HS-27A (cell line): ENCODE measurements at places on chromosomes 12 and 14.

DNA sequence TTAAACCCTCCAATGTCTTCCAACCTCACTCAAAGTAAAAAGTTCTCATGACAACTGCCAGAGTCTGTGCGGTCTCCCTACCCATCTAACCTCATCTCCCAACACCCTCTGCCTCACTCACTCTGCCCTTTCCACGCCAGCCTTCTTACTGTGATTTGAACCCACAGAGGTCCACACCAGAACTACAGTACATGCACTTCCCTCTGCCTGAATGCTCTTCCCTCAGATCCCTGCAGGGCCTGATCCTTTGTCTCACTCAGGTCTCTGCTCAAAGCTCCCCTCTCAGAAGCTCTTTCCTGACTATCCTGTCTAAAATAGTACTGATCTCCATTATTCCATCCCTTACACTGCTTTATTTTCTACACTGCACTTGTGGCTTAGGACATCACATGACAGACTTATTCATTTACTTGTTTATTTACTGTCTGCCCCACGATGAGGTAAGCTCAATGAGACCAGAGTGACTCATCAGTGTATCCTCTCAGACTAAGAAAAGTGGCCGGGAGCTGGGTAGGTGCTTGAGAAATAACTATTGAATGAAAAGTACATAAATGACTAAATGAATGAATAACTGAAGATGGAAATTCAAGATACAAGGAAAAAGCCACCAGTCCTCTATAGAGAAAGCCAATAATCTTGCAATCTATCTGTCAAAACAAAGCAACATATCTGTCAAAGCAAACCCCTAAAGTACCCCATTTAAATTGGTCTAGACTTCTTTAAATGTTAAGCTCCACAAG lies 17.1 kb downstream of the POMT2 start:
- no peak for DNase-seq

DNA sequence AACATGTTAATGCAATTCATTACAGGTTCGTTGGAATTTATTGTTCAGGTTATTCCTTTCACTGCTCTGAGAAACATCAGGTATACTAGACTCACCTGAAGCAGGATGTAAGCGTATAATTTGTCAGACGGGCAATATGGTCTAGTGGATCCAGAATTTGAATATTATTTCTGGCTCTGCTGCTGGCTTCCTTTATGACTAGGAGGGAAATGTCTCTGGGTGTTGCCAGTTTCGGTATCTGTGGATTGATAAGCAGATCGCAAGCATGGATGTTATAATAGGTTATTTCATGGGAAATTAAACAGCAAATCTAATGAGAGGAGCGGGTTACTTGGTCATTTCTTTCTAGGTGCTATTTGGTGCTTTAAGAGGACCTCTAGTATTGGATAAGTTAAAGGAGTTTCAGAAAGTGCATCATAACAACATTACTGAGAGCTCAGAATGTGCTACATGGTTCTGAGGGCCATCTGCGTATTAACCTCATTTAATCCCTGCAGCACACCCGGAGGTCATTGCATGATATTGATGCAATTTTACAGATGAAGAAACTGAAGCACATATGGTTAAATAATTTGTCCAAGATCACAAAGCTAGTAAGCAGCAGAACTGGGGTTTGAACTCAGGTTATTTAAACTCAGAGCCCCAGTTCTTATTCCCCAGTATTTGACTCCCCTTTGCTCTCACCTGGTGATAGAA lies 47.3 kb upstream of the BCAT1 start:
- DNase-seq, result no peak

GRCh38 chr14:77032844-77033621 lies 4.5 kb upstream of the IRF2BPL start:
- peak; percentile 94 for DNase-seq

- DNase-seq, result no peak
Measured at GRCh38 chr14:101017209-101017608, 113.7 kb upstream of the RTL1 start.

DNA sequence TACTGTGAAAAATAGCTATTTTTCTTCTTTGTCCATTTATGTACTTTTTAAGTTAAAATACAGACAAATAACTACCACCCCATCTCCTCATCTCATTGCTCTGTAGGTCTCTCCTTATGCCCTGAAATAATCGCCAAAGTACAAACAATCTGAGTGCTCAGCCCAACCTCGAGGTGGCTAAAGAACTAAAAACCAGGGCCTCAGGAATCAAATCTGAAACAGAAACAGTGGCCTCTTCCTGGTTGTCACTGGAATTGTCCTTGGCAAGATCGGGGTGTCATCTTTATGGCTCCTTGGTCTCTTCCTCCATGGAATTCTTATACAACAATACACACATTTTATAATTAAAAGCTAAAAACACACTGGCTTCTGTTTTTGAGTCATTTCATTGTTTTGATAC lies 182.4 kb downstream of the ASCL1 start:
- no peak for DNase-seq

GRCh38 chr14:99595034-99595433 lies 9.0 kb downstream of the CCDC85C start:
- DNase-seq, result no peak

- no peak for DNase-seq
Measured at GRCh38 chr12:109892748-109893147, 7.3 kb upstream of the TCHP start.

DNA sequence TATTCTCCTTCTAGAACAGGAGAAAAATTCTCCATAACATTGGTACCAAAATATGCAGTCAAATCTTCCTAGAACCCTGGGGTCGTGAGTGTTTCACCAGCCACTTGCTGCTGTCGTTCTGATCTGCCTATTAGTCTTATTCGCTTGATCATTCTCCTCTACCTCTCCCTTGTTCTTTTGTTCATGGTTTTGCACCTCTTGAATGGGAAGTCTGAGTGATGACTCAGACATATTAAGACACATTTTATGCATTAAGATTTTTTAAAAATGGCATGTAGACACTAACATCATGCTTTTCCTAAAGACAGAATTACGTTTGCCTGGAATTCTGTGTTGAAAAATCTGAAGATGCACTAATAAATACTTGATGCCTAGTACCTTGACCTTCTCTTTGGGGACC lies 159.2 kb upstream of the LRIG3 start:
- DNase-seq, result no peak

DNA sequence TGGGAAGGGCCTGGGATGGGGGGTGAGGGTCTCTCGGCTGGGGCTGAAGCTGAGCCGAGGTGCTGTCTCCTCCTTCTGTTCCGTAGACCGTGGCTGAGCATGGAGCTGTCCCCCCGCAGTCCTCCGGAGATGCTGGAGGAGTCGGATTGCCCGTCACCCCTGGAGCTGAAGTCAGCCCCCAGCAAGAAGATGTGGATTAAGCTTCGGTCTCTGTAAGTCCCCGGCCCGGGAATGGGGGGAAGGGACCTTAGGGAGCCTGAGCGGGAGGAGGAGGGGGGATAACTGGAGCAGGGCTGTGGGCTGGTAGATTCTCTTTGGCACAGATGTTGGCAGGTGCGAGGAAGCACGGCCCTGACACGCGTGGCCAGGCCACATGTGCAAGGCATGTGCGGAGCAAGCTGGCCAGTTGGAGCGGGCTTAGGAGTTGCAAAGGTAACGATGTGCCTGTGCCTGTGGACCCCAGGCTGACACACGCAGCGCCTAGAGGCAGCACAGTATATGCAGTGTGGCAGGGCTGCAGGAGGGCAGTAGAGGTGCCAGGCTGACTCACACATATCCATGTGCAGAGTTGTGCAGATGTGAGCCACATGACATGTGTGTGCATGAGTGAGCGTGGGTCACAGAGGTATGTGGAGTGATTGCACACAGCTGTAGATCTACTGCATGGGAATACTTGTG lies 512 bp downstream of the PDE1B start:
- DNase-seq, result no peak

DNA sequence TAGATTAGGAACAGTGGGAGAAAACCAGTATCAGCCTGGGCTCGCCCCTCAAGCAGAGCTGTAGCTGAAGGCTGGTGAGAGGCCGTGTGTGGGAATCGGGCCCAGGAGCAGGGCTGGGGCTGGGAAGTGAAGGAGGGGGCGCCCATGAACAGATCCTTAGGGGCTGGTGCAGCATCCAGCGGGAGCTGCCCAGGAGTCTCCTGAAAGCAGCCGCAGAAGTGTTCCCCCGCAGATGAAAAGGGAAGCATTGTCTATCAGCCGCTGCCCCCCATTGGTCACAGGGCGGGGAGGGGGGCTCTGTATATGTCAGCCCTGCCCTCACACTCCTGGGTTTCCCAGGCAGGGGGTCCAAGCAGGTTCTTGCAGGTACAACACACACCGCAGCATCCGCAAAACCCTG lies 15.6 kb upstream of the RFLNA start:
- no peak for DNase-seq

GRCh38 chr12:133106253-133106652 lies 23.8 kb downstream of the ZNF891 start:
- no peak for DNase-seq

- no peak for DNase-seq
Measured at GRCh38 chr12:92739113-92739512, 36.3 kb downstream of the PLEKHG7 start.

- no peak for DNase-seq
Measured at GRCh38 chr14:73014105-73014504, 12.8 kb downstream of the ZFYVE1 start.

DNA sequence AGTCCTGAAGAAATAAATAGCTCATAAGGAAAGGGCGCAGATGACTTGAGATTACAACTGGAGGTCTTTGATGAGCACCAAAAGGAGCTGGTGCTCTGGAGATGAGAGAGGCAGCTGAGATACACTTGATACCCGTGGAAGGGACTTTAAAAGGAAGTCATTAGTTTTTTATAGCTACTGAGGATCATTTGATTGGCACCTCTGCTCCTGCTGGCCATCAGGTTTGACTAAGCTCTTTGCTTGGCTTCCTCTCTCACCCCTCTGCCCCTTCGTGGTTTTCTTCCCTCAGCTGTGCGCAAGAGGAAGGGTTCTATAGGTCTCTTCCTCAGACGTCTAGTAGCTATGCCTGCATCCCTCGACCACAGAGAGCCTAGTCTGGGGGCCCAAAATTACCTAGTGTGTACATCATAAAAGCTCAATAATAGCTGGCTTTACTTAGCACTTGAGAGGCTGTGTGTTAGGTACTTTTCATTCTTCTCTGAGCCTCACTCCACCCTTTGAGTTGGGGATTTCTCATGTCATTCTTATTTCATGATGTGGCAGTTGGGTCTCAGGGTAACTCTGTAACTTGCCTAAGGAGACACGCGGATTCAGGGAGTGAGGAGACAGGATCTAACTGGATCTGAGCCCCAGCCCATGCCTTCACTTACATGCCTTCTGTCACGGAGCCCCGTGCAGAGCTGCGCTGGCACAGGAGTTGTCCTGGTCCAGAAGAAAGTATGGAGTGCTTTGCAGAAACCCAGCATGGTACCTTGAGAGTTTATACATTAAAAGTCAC lies 68.4 kb upstream of the ASPG start:
- no peak for DNase-seq

DNA sequence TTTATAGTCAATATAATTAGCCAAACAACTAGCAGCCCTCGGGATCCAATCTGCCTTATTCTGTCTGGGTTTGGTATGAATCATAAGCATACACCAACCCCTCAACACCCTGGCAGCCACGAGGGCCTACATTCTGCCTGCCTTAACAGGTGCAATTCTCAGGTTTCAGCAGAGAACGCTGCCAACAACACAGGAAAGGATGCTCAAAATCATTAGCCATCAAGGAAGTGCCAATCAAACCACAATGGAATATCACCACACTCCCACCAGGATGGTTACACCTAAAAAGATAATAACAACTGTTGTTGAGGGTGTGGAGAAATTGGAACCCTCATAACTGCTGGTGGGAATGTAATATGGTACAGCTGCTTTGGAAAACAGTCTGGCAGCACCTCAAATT lies 122.8 kb downstream of the TTC7B start:
- no peak for DNase-seq
